GM19239 (cell line): ENCODE measurements at places on chromosomes 12 and 14.

- DNase-seq = no peak
These were observed 367.3 kb downstream of the BCL11B start for GRCh38 chr14:98904677-98905076.

DNA sequence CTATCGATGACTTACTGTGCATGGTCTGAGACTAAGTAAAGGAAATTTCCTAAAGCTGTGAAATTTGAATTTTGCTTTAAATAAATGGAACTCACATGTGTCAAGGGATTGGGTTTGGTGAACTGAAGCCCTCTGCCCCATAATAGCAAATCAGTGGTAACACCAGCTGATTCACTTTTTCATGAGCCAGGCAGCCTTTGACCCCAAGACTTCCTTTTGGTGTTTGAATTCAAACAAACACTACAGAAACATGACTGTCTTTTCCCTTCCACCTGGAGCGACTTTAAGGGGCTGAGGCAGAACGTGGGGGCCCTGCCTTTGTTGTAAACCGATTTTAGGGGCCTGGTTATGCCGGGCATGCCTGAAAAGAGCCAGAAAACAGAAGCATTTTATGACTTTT is 28.8 kb downstream of the KCTD10 start:
- no peak for DNase-seq

DNA sequence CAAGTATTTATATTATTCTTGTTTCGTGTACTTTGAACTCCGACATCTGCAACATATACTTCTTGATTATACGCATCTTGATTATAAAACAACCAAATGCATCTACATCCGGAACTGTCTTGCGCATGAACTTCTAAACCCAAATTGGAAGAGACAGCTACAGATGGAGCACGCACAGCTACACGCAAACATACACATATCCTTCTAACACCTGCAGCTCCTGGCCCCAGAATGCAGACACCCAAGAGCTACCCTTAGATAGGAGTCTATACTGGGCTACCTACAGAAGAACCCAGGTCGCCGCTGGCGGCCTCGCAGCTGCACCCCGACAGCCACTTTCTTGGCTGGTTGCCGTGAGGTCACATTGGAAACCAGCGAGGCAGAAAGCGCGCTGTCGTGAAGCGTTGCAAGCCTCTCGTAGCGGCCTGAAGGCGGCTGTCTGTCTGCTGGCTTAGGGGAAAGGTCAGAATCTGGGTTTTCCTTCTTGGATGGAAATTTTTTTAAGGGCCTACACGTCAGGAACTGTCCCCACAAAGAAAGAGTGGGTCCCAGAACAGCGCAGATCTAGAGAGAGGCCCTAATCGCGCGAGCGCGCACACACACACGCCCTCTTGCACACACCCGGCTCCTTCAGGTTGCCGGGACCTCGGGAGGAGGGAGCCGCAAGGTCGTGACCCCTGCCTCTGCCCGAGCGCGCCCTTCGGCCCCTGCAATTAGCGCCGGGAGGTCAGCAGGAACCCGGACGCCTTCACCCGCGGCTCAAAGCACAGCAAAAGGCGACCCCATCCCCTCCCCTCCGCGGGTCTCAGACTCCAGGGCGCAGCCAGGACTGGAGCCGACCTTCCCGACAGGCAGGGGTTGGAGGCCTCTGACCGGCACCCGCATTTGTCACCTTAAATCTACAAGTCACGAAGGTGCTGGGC is 17.0 kb downstream of the TBX3 start:
- no peak for DNase-seq

DNA sequence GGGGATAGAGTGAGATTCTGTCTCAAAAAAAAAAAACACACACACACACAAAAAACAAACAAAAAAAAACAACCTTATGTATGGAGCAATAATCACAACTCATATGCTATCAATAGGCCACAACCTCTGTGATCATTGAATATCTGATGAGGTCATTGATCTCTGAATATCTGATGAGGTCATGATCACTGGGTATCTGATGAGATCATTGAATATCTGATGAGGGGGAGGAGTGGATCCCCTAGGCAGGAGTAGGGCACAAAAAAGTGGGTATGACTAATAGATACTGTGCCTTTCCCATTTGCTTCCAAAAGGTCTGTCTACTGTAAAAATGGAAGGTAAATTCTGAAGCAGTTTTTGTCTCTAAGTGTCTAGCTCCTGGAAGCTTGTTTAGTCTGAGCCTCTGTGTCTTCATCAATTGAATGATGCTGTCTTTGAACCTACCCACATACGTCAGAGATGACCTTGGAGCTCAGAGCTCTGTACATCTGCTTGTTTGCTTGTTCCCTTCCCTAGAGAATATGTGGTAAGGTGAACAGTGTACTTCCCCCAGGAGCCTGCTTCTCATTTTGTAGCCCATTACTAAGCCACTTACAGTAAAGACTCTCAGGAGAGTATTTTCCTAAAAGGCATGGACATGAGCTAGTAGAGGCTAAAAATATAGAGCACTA is 13.6 kb downstream of the PAH start:
- no peak for DNase-seq

DNA sequence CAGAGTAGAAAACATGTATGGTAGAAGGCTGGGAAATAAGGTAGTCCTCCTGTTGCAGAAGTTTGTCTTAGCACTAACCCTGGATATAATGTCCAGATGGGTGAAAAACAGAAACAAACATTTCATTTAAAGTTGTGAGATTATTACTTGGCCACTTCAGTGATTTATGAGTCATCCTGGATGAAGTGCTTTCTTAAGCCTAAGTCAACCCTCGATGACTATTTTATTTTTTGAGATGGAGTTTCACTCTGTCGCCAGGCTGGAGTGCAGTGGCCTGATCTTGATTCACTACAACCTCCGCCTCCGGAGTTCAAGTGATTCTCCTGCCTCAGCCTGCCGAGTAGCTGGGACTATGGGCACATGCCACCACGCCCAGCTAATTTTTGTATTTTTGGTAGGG is 10.2 kb downstream of the DLST start:
- DNase-seq = no peak

- DNase-seq = no peak
These were observed 6.9 kb downstream of the FLRT2 start for GRCh38 chr14:85536833-85537190.

- DNase-seq = no peak
These were observed 87.7 kb downstream of the CHGA start for GRCh38 chr14:93010522-93011140.

- DNase-seq = no peak
These were observed 45.6 kb downstream of the MSRB3 start for GRCh38 chr12:65324056-65324455.

DNA sequence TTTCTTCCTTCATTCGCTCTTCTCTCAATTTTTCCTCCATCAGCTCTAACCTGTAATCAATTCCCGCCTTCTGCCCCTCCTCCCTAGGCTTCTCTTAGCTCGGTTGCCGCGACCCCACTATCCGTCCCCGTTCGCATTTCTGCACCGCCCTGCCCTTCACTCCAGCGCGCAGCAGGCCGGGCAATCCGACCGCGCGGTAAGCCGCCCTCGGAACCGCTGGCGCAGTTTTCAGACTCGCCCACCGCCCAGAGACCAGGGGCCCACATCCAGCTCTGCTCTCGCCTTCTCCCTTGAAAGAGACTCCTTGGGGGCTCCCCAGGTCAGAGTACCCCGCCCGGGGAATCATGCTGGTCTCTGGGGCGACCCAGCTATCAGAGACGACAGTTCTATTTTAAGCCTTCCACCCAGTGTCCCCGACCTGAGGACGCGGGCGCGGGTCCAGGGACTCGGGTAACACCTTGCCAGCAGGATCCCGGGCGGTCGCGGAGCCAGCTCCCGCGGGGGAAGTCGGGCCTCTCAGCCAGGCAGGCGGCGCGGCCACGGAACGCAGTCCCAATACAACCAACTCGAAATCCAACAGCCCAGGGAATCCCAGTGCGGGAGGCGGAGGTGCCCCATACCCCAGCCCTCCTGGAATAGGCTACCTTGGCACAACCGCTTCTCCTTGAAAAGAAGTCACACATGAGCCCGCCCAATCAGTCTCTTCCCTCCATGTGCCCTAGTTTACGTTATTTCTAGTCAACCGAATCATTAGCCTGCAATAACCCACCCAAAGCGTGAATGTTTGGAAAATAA is 5.7 kb upstream of the SLC38A4 start:
- DNase-seq = no peak

GRCh38 chr12:84685379-84685778 is 227.2 kb downstream of the SLC6A15 start:
- no peak for DNase-seq

DNA sequence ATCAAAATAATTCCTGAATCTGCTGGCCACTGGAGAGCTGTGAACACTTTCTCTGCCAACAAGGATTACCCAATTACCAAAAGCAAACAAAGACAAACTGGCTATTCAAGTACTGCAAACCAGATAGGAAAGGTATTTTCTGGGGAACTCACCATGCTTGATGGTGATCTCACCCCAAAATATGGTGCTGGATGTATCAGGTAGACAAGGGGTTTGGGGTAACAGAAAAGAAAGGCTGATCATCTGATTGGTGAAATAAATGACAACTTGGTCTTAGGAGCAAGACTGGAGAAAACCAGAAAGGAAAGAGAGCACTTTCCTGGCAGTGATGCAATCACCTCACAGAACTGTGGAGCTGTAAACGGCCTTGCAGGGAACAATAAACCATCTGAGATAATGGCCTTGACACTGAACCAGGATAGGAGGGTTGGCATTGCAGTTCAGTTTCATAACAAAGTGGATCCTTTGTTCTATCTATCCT is 31.0 kb upstream of the NPFF start:
- no peak for DNase-seq

DNA sequence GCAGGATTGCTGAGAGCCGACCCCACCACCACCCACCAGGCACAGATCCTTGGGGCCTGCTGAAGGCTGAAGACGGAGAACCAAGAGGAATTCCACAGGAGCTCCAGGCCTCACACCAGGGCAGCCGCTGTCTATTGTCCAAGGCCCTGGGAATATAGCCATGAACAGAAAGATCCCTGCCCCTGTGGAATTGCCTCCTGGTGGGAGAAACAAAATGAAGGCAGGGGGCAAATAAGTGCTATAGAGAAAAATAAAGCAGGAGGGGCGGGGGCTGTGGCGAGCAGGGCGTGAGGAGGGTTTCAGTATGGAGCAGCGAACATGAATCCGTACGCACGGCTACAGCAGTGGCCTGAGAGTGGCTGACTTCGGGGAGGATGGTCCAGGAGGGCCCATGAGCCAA is 96.1 kb downstream of the EML1 start:
- no peak for DNase-seq

- no peak for DNase-seq
These were observed 44.8 kb upstream of the PCED1B start for GRCh38 chr12:47034661-47035060.

DNA sequence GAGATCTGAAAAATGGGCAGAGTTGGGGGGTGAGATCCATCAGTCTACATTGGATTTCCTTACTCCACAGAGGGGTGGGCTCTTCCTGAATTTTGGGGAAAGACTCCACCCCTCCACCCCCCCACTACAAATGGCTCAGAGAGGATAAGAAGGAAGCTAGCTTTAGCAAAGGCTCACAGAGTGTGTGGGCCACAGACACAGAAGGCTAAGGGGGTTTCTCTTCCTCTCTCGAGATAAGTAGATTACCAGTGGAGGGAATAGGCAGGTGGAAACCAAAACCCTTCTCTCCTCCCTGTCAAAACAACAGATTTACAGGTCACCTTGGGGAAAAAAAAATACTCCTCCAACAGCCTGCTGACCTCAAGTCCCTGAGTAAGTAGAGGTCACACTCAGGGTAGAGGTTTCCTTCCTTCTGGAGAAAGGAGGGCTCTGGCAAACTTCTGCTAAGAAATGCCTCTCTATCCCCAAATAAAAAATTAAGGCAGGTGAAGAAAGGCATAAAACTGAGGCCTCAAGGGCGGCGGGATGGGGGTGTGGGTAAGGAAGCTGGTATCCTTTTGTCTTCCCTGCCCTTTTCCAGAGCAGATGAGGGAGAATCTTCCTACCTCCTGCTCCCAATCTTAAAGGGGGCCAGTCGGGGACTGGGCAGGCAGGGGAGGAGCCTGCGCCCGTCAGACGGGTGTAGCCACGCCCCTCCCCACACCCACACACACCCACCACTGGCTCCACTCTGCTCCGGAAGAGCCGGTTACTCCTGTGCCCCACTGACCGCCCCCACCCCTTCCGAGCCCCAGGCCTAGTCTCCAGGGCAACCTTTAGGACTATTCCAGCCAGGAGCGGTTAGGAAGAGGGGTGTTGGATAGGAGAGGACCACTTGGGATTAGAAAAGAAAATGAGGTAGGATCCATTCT is 1.9 kb upstream of the BAZ2A start:
- DNase-seq = no peak

GRCh38 chr12:5506821-5507231 is 74.9 kb downstream of the NTF3 start:
- no peak for DNase-seq

DNA sequence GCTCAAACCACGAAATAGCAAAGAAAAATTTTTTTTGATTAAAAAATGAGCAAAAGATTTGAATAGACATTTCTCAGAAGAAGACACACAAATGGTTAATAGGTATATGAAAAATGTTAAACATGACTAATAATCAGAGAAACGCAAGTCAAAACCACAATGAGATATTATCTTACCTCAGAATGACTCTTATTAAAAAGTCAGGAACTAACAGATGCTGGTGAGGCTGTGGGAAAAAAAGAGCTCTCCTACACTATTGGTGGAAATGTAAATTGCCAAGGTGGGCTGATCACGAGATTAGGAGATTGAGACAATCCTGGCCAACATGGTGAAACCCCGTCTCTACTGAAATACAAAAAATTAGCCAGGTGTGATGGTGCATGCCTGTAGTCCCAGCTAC is 315.5 kb upstream of the FLRT2 start:
- DNase-seq = no peak

DNA sequence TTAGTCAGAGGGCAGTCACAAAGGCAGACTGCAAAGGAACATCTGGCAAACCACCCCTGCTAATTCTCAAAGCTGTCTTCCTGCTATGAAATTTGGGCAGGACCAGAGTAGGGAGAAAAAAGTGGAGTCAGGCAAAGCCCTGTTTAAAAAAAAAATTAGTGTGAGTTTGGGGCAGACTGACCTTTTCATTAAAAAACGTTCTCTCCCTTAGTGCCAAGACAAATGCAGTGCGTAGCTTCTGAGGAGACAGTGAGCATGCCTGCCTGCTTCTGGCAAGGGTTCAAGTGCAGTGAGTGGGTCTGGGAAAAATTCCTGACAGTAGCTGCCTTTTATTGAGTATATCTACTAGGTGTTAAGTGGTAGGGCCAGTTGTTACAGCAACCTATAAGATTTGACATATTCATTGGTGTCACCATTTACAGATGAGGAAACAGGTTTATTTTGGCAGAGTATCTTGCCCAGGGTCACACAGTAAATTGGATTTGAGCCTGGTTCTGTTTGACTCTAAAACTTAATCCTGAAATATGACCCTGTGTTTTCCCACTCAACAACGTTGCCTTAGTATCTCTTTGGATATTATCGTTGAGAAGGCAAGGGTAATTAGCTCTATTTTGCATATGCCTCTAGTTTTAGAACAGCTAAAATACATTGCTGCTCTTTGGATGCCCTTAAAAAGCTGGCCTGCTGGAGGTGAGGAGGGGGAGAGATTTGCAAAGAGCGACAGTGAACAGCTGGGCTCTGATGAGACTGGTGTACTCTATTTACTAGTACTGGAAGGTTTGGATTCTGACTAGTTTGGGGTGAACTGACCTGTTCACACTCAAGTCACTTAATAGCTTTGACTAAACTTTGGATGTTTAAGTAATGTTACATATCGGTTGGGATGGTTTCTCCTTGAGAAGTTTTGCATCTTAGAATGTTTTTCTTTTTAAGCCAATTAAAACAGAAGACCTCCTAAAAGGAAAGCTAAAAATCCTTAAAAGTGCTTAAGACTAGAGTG is 72.8 kb downstream of the PAPOLA start:
- no peak for DNase-seq

GRCh38 chr12:77315407-77315806 is 250.0 kb upstream of the E2F7 start:
- DNase-seq = no peak

- no peak for DNase-seq
These were observed 53.1 kb downstream of the PRIMA1 start for GRCh38 chr14:93735206-93735605.
